ENCODE measurements at places on chromosomes 6 and 20.

GRCh38 chr6:143232849-143233248 lies 172.2 kb downstream of the AIG1 start:
- DNase-seq, result peak; percentile 15

DNA sequence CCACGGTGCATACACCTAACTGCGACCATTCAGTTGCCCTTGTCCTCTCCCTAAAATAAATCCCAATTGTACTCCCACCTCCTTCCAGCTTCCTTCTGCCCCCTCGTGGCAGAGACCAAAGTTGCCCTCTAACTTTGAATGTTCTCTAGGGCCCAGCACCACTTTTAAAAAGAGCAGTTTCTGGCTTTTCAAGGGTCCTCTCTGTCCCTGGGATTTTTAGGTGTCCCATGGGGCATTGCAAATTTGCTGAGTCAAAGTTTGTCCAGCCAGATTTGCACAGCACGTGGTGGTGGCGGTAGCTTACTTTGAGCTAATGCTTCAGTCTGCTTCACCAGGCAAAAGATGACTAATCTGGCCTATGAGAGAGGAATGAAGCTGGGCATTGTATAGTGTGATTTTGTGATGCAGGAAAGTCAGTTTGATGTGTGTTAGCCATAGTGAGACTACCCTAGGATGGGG lies 100.2 kb downstream of the PERP start:
- DNase-seq, result no peak

- DNase-seq, result no peak
These were observed 14.1 kb downstream of the FKBP5 start for GRCh38 chr6:35674594-35674993.

DNA sequence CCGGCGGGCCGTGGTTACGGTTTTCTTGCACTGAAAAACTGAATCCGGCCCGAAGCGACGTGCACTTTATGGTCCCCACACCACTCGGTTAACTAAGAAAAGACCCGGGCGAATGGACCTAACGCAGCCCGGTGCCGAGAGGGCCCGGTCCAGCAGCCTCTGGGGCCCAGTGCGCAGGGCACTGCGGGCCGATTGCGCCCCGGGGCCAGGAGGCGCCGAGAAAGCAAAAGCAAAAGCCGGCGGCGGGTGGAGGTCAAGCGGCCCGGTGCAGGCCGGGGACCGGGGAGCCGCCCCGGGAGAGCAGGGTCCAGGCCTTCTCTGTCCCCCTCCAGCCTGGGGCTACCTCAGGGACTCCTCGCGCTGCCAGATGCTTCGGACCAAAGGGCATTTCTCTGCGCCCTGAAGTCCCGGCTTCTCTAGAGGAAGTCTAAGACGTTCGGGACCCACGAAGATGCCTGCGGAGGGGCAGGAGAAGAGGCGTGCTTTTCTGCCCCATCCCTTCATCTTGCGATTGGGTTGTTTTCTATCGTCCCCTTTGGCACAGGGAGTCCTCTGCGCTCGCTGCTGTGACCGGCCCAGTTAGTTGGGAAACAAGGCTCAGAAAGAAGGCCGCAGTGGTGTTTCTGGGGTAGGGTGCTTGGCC lies 4.4 kb downstream of the FOXF2 start:
- DNase-seq, result no peak

DNA sequence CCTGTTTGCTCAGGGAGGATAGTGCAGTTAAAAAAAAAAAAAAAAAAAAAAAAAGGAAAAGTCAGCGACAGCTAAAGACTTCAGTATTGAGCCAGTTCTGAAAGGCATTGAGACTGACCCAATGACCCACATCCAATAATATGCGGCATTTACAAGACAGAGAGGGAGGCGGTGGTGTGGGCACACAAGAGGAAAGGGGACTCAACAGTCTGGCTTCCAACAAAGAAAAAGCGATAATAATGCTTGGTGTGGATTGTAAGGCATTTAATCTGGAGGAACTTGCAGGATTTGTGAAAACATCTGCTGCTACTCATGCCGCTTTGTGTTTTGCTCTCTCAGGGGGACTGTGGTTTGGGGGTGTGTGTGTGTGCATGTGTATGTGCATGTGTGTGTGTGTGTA lies 784.3 kb upstream of the CHD6 start:
- DNase-seq, result no peak

GRCh38 chr6:29705389-29706231 lies 17.6 kb upstream of the HLA-F start:
- DNase-seq, result peak; percentile 46

DNA sequence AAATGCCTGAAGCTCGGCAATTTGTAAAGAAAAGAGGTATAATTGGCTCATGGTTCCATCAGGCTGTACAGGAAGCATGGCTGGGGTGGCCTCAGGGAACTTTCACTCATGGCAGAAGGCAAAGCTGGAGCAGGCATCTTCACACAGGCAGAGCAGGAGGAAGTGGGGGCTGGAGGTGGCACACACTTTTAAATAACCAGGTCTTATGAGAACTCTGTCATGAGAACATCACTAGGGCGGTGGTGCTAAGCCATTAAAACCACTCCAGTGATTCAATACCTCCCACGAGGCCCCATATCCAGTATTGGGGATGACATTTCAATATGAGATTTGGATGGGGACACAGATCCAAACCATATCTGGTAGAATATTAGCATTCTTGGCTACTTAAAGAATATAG lies 345.2 kb downstream of the ARHGAP18 start:
- DNase-seq, result no peak

GRCh38 chr6:33672808-33673207 lies 38.7 kb downstream of the UQCC2 start:
- peak; percentile 92 for DNase-seq
